ENCODE measurements at places on chromosomes 12 and 14.

- no peak for DNase-seq
Observed at GRCh38 chr12:2259369-2259768, 206.6 kb downstream of the CACNA1C start.

- DNase-seq = peak; percentile 83
Observed at GRCh38 chr12:121797937-121798786, 4.7 kb upstream of the RHOF start.

DNA sequence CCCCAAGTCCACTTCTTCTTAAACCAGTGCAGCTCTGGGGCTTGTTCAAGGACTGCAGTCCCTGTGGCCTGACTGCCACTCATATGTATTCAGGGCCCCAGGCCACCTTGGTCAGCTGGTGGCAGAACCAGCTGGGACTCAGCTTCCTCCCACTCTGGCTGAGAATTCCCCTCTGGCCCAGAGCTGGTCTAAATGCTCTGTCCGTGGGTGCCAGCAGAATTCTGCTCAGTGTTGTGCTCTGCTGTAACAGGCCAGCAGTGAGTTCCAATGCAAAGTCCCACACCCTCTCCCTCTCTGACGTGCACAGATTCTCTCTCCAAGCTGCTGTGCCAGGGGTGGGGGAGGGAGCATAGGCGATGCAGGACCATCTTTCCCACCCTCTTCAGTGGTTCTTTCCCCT lies 210.4 kb upstream of the RGS6 start:
- no peak for DNase-seq

DNA sequence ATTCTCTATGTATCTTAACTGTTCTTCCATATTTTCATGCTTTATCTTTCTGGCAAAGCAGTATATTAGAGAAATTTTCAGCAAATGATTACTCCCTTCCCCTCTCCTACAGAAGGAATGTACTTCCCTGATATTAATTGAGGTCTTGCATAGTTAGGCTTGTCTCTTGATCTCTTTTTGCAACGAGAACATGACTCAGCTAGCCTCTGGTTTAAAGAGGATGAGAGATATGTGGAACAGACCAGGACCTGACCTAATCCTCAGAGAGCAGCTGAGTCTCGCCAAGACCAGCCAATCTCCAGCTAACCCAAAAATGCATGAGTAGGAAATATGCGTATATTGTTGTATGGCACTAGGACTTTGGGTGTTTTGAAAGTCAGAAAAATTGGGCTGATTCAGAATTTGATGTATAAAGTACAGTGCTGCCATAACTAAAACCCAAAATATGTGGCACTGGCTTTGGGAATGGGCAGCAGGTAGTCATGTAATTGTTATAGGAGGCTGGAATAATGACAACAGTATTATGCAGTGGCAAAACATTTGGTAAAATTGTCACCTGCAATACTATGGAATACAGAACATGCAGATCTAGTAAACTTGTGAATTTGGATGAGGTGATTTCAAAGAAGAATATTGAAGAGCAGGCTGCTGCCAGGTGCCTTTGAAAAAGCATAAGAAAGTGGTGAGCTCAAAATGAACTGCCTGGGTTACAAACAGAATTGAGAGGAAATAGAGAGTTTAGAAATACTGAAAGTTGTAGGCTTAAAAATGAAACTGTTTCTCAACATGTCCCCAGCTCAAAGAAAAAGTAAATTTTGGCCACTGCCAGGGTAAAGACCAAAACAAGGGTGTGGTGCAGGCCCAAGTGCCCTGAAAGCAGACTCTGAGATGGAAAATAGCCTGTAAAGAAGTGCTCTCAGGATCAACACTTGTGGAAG lies 9.3 kb upstream of the USP15 start:
- DNase-seq = no peak

GRCh38 chr12:24360461-24360860 lies 411.0 kb upstream of the SOX5 start:
- no peak for DNase-seq

DNA sequence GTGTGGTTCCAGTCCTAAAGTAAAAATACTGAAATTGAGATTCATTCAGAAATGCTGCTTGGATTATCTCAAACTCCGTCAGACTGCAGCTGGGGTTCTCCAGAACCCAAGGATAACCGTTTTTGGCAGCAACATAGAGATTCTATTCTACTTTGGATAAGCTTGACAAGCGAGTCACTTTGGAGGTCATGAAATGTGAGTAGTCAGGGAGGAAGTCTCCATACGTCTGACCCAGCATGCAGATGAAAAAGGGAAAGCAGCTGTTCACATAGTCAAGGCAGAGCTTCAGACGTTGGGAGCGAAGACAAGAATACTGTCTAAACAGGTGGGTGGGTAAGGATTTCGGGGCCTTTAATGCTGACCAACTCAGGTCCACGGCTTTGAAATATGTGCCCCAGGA lies 14.9 kb upstream of the HSP90B1 start:
- no peak for DNase-seq

GRCh38 chr12:101165319-101165718 lies 44.7 kb downstream of the SLC5A8 start:
- DNase-seq = no peak

DNA sequence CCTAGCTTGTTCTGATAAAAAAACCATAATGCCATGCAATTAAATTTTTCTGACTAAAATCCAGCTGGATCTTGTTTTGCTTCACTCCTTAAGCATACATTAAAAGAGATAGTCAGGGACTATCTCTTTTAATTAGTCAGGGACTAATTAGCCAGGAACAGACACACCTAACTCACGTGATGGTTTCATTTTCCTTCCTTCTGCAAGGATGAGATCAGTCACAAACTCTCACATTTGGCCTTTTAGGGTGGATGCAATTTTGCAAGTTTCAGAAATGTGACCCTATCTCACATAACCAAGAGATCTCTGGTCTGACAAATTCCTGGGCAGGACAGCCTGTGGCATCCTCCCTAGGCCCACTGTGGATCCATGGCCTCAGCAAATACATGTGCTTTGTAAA lies 62.4 kb downstream of the SETD3 start:
- DNase-seq = no peak

DNA sequence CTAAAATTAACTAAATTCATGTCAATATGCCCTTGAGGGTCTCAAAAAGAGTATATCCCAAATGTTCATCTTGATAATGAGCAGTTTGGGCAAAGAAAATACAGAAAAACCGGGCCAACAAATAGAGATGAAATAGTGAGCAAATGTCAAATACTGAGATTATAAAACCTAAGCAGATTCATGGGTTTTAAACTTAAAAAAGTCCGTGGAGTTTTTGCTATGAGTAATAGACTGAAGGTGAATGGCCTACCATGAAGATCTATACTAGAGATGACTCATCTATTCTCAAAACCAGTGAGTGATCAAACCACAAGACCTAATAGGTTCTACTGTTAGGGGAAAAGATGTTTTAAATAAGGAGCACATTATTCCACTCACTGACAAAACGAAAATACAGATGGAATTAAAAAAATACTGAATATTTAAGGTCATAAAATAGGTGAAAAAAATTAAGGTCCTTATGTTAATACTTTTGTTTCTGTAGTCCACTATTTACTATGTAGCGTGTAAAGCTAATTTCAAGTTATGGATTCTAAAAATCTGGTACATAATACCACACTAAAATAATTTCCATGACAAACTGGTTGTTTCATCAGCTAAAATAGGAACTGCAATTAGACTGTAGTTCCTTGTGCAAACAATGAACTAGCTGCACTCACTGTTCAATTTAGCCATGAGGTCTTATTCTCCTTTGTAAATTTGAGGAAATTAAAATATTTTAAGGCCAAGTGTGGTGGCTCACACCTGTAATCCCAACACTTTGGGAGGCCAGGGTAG lies 5.0 kb downstream of the HNRNPC start:
- DNase-seq = no peak

DNA sequence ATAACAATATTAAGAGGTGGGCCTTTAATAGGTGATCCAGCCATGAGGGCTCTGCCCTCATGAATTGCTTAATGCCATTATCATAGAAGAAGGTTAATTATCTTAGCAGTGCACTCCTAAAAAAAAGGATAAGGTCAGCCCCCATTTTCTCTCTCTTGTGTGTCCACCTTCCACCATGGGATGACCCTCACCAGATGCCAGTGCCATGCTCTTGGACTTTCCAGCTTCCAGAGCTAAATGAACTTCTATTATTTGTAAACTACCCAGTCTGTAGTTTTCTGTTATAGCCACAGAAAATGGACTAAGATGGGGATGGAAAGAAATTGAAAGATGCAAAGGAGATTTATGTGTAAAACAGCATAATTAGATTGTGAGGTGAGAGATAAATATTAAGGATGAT lies 125.4 kb downstream of the FOXA1 start:
- DNase-seq = no peak

- no peak for DNase-seq
Observed at GRCh38 chr12:23463172-23463571, 486.3 kb downstream of the SOX5 start.

GRCh38 chr14:33455654-33456345 lies 495.1 kb downstream of the EGLN3 start:
- peak; percentile 39 for DNase-seq

DNA sequence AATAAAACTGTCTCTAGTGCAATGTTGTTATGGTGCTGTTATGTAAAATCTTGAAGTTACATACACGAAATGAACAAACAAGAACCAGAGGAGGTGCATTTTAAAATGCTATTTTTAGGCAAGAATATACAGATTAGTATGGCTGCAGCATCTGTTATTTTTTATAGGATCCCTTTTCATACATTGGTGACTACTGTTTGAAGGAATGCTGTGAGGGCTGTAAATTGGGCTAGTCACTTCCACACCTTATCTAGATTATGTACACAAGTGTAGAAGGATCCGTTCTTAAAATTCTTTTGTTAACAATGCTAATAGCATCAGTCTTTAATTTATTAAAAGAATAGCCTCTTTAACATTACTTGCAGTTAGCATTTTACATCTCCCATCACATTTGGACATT lies 284.3 kb upstream of the MDGA2 start:
- DNase-seq = no peak

DNA sequence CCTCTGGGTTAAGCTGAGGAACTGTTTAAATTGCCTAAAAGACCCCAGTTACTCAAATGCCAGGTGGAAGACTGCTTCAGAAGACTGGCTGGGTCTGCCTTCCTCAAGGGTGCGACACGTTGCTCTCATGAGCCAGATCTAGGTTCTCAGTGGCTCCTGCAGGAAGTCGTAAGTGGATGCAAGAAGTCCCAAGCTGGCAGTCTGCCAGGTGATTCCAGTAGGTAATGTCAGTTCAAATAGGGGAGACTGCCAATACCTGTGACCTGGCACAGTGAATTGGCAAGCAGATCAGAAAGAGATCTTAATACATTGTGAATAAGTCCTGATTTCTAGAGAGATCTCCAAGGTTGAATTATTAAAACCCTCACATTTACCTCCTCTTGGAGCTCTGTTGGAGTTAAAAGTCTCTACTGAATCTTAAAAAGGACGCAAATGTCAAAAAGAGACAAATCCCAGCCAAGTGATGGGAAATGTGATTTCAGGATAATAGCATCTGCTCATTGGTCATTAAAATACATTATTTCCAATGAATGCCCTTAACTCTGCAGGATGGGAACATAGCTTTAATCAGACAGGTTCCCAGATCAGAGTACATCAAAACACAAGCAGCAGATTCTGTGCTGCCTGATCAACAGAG lies 98.8 kb upstream of the FRMD6 start:
- peak; percentile 30 for DNase-seq

GRCh38 chr12:101230547-101230946 lies 20.5 kb upstream of the SLC5A8 start:
- no peak for DNase-seq

DNA sequence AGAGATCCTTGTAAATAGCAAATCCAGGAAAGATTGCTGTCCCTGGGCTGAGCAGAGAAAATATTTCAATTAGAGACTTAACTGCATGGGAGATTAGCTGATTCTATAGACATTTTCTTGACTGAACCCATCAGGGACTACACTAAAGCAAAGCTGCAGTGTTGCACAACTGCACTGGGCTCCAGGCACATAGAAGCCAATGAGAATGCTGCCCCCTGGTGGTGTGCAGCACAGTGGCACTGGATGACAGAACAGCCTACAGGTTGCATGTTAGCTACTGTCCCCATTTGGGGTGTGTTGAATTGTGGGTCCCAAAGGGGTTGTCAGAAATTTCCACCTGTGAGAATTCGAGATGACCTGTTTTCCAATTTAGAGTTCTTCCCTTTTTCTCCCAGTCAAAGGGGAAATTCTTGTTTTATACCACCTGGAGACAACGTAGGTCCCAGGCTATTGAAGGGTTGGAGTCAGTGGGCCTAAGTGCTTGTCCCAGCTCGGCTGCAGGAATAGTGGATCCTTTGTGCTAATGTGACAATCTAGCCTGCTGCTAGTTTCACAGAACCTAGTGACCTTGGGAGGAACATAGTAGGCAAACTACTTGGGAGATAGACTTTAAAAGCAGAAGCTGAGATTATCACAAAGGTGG lies 114.7 kb downstream of the SLC8A3 start:
- peak; percentile 69 for DNase-seq

GRCh38 chr12:12195516-12195915 lies 71.3 kb downstream of the LRP6 start:
- DNase-seq = no peak

DNA sequence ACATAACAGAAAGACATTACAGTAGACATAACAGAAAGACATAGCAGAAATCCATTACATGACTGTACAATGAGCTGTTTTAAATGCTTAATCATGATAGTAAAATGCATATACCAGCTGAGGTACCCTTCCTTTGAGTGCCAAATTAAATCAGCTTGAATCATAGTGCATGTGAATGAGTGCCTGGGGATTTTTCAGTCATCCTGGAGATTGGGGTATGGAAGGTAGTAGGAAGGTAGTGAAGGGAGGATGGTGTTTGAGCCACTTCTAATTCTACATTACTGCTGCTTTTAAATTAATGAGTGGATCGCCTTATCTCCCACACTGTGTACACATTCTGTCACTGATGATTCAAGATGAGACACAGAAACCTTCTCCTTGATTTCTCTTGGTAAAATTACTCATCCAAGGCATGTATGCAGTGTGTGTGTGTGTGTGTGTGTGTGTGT lies 534.2 kb downstream of the LRFN5 start:
- DNase-seq = no peak

GRCh38 chr12:93638095-93638494 lies 39.1 kb upstream of the CRADD start:
- DNase-seq = no peak

DNA sequence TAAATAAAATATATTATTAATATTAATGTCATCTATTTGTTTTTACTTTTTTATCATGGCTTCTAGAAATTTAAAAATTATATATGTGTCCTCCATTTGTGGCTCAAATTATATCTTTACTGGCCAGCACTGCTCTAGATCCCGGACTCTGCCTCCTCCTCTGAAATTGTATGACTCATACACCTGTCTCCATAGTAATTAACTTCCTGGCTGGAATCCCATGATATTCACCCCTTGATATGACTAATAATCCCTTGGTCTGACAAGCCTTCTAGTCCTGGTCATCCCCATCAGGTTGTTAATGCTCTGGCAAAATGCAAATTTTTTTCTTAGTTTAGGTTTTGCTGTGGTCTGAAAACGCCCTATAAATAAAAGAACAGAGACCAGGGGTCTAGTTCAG lies 116.2 kb downstream of the BMP4 start:
- no peak for DNase-seq

GRCh38 chr14:105203057-105203531 lies 22.0 kb upstream of the NUDT14 start:
- DNase-seq = peak; percentile 93

GRCh38 chr14:104882991-104883660 lies 18.1 kb downstream of the CEP170B start:
- no peak for DNase-seq

- no peak for DNase-seq
Observed at GRCh38 chr12:86379337-86379736, 123.1 kb upstream of the MGAT4C start.

GRCh38 chr12:53170876-53171724 lies 9.4 kb upstream of the ZNF740 start:
- no peak for DNase-seq
